ENCODE measurements at places on chromosomes 7 and 10. TPM values are rescaled to one million over a fixed set of nuclear protein-coding genes. Genes with fewer than 3 reads are reported as not detected.

Gene TMEM176B
- 83.9 TPM for polyA plus RNA-seq

Gene FANK1
- polyA plus RNA-seq: 13.2 TPM

Gene SEMA4G
- 36.4 TPM for polyA plus RNA-seq

- DNase-seq: no peak
- H3K4me3 ChIP-seq: no peak overlapping the region
- no peaks in the 10 kb centered on the region for H3K36me3 ChIP-seq
- no peaks in the 10 kb centered on the region for H3K27me3 ChIP-seq
- H3K27ac ChIP-seq: no peak overlapping the region
Observed at GRCh38 chr10:51204066-51204465, 129.8 kb downstream of the PRKG1 start.

- no peak for DNase-seq
- no peaks in the 10 kb centered on the region for H3K27me3 ChIP-seq
- H3K4me3 ChIP-seq: no peak overlapping the region
- H3K27ac ChIP-seq: no peak overlapping the region
Observed at GRCh38 chr7:111873963-111874690, 311.8 kb upstream of the IMMP2L start.

Gene ZNF853
- 4.3 TPM for polyA plus RNA-seq

GRCh38 chr10:59222788-59223187, 46.3 kb downstream of the PHYHIPL start:
- H3K4me3 ChIP-seq: no peak overlapping the region
- H3K36me3 ChIP-seq: no peaks in the 10 kb centered on the region
- peaks cover 7% of the 10 kb centered on the region for H3K4me1 ChIP-seq

DNA sequence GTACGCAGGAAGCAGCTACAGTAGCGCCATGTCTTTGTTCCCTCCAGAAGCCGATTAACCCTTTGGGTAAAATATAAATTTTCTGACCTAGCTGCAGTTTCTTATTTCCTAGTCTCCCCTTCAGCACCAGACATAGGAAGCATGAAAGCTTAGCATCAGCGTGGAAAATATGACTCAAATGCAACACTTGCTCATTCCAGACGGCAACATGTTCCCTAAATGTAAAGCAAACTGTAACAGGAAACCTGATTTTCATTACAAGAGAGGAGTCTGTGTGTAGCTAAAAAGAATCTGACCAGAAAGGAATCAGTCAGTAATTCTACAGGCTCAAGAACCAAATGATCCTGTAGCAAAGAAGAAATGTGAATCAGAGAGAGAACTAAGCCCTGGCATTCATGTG, 219.2 kb downstream of the C7orf25 start:
- no peaks in the 10 kb centered on the region for H3K36me3 ChIP-seq
- no peaks in the 10 kb centered on the region for H3K27me3 ChIP-seq
- H3K27ac ChIP-seq: no peak overlapping the region

GRCh38 chr7:158421361-158421760, 166.3 kb downstream of the PTPRN2 start:
- no peak overlapping the region for H3K27ac ChIP-seq
- H3K4me3 ChIP-seq: no peak overlapping the region
- no peaks in the 10 kb centered on the region for H3K36me3 ChIP-seq
- DNase-seq: no peak
- H3K27me3 ChIP-seq: no peaks in the 10 kb centered on the region

Gene NCF1
- polyA plus RNA-seq: 0.99 TPM

DNA sequence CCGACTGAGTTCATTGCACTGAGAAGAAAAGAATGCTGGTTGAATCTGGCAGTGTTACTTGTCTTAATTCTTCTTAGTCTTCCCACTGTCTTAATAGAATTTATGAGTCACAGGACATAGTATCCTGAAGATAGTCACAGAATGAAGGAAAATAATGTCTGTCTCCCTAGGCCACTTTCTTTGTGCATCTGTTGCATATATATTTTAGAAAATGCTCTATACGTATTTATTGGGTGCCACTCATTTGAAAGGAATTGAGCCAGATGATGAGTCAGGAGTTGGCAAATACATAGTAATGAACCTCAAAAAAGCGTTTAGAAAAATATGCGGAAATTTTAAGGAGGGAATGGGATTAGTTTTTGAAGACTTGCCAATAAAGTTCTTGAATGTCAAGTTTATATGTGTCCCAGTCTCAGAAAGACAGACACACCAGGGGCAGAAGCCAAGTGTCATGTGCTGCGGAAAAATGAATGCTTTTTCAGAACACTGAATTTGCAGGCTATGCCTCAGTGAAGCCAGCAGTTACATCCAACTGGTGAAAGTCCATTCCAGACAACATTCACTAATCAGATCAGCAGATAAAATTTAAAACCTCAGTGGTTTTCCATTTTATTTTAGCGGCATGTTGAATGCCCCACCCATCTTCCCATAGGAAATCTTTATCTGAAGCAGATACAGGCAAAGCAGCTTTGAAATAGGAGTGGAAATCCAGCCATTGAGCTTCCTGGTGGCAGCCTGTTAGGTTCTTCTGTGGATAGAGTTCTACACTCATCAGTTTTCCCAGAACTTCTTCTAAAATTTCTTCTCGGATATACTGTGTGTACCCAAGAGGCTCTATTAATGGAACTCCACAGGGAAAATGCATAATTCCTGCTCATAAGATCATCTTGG, 308.4 kb downstream of the BICC1 start:
- no peak for DNase-seq
- no peak overlapping the region for H3K27ac ChIP-seq

Gene SLC26A3
- polyA plus RNA-seq: not detected

GRCh38 chr7:68573271-68574005, 1024.8 kb upstream of the AUTS2 start:
- H3K4me3 ChIP-seq: no peak overlapping the region
- no peaks in the 10 kb centered on the region for H3K27me3 ChIP-seq

DNA sequence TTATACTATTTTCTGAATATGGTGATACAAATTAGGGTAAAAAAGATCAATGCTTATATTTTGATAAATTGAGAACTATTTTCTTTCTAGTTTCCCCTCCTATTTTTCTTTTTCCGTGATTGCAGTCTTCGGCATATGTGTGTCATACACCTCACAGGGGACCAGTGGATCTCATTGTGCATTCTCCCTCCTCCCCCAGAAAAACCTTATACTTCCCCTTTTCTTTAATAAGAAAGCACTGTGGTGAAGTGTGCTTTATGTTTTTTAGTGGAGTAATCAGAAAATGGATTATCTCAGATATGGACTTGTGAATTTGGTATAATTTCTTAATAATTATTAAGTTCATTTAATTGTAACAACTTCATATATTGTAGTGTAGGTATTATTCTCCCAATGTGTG, 72.8 kb downstream of the BICC1 start:
- no peak overlapping the region for H3K27ac ChIP-seq
- H3K36me3 ChIP-seq: no peaks in the 10 kb centered on the region
- H3K4me3 ChIP-seq: no peak overlapping the region
- peaks cover 4% of the 10 kb centered on the region for H3K4me1 ChIP-seq
- DNase-seq: no peak
- no peaks in the 10 kb centered on the region for H3K27me3 ChIP-seq

Gene HK1
- 8.8 TPM for polyA plus RNA-seq

DNA sequence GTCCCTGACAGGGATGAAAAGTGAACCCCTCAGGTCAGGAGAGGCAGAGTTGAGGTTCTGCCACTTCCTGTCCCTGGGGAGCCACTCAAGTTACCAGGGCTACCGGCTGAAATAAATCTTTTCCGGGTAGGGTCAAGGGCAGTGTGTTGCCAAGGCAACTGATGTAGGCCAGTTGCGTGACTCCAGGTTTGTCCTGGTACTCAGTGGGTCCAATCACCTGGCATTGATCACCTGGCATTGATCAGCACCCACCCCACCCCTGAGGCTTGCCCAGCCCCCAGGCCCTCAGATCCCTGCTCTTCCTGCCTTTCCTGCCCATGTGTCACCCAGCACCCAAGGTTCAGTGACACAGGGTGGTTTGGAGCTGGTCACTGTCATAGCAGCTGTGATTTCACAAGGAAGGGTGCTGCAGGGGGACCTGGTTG, 5.9 kb downstream of the SAP25 start:
- peak overlapping the region; percentile 86 for H3K27ac ChIP-seq
- peaks cover 27% of the 10 kb centered on the region for H3K4me1 ChIP-seq
- no peaks in the 10 kb centered on the region for H3K27me3 ChIP-seq
- H3K36me3 ChIP-seq: no peaks in the 10 kb centered on the region
- DNase-seq: peak; percentile 55
- no peak overlapping the region for H3K4me3 ChIP-seq

GRCh38 chr7:72343991-72344390, 68.1 kb downstream of the CALN1 start:
- no peak overlapping the region for H3K27ac ChIP-seq
- no peaks in the 10 kb centered on the region for H3K4me1 ChIP-seq
- H3K36me3 ChIP-seq: no peaks in the 10 kb centered on the region
- H3K27me3 ChIP-seq: no peaks in the 10 kb centered on the region
- no peak overlapping the region for H3K4me3 ChIP-seq
- no peak for DNase-seq

Data from pancreas (tissue), 10 donors.